Lung (tissue), 17 donors: ENCODE measurements at places on chromosomes 13 and 19. TPM values are rescaled to one million over a fixed set of nuclear protein-coding genes. Genes with fewer than 3 reads are reported as not detected.

The HIPK4 gene
- polyA plus RNA-seq: 0.10 TPM

The TLE2 gene
- polyA plus RNA-seq: 30.8 TPM

The SLITRK6 gene
- polyA plus RNA-seq: 2.2 TPM

The ZNF527 gene
- polyA plus RNA-seq: 1.8 TPM

The SERPINE3 gene
- polyA plus RNA-seq: not detected

The ABCC4 gene
- 7.1 TPM for polyA plus RNA-seq

- DNase-seq: no peak
These were observed 948.4 kb downstream of the UQCRFS1 start for GRCh38 chr19:28264556-28264955.

- no peak for DNase-seq
These were observed 139.3 kb upstream of the ZNF507 start for GRCh38 chr19:32206065-32206464.

- peak; percentile 89 for DNase-seq
These were observed 40.9 kb downstream of the C13orf42 start for GRCh38 chr13:51070005-51070649.

GRCh38 chr19:27779954-27780353, 1433.0 kb downstream of the UQCRFS1 start:
- no peak for DNase-seq

DNA sequence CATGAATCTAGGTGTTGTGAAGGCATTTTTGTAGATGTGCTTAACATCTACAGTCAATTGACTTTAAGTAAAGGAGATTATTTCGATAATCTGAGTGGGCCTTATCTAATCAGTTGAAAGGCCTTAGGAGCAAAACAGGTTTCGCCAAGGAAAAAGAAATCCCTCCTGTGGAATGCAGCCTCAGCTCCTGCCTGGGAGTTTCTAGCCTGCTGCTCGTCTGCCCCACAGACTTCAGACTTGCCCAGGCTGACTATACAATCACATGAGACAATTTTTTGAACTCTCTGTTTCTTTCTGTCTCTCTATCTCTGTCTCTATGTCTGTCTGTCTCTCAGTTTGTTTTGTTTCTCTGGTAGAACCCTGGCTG, 312.5 kb downstream of the OLFM4 start:
- DNase-seq: no peak

GRCh38 chr19:42247640-42248199, 5.3 kb upstream of the GSK3A start:
- no peak for DNase-seq

DNA sequence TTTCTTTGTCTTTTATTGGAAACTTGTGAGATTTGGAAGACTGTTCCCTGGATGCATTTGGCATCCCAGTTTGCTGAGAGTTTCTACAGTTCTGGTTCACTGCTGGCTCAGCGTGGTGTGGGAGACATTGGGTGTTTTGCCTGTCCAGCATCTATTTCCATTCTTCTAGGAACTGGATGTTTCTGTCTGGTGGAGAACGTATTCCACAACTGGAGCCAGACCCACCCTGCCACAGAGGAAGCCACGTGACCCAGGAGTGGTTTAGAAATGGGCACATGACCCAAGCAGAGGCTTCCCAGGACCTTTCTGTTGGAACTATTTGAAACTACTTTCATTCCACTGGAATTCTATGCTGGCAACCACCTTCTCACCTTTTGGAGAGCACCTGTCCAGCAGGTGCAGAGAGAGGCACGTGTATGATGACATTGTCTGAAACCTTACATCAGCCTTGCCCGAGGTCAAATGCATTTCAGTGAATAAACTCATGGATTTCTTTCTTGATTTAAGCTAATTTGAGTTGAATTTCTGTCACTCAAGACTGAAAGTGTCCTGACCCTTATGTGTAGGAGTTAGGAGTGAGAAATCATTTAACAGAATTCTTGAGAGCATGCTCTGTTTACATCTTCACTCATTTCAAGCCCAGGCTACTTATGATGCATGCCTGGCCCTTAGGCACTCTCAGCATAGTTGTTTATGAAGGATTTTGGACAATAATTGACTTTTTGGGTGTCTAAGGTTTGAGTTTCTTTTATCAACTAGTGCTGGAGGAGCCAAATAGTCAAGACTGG, 121.8 kb downstream of the AKAP11 start:
- no peak for DNase-seq

DNA sequence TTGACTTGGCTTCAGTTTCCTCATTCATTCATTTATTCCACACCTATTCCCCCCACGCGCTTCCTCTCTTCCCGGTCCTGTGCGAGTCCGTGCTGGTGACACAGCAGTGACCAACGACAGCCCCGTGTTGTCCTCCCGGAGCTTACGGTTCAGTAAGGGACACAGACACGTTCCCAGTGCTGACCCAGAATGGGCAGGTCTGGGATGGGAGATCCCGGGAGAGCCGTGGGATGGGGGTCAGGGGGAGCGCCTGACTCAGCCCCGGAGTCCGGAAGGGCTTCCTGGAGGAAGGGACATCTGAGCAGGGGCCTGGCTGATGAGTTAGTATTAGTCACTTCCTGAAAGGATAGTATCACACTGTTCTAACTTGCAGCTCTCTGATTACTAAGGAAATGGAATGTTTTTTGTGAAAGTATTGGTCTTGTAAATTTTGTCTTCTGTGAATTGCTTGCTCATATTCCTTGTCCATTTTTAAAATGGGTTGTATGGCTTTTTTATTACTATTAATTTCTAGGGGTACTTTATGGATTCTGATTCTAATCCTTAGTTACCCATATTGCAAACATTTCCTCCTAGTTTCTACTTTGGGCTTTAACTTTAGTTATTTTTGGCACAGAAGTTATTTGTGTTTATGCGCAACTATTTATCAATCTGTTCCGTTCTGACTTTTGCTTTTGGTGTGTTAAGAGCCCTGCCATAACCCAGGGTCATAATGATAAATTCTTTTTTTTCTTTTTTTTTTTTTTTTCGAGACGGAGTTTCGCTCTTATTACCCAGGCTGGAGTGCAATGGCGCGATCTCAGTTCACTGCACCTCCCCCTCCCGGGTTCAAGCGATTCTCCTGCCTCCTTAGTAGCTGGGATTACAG, 708 bp upstream of the ERCC1 start:
- peak; percentile 37 for DNase-seq

DNA sequence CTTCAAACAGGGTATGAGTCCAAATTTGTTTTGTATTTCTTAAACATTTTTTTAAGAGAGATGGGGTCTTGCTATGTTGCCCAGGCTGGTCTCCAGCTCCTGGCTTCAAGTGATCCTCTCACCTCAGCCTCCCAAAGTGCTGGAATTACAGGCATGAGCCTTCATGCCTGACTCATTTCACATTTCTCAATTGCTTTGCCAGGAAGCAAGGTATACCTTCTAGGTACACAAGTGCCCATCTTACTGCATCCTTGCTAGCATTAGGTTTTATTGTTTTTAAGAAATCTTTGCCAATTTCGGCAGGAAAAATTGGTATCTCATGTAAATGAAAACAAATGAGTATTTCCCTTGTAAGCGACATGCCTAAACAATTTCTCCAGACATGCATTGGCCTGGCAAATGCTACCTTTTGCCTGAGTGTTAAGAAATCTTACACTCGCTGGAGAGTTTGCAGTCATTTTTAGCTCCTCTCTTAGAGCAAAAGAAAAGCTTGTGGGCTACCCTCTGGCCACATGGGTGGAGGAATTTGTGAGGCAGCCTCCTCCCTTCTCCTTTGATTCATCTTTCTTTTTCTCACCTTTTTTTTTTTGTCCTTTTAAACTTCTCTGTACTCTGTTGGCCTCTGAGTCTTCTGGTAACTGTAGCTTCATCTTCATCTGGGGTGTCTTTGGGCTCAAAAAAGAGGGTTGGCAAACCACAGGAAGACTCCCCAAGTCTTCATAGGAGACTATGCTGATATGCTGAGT, 33.0 kb downstream of the ACTL9 start:
- no peak for DNase-seq

DNA sequence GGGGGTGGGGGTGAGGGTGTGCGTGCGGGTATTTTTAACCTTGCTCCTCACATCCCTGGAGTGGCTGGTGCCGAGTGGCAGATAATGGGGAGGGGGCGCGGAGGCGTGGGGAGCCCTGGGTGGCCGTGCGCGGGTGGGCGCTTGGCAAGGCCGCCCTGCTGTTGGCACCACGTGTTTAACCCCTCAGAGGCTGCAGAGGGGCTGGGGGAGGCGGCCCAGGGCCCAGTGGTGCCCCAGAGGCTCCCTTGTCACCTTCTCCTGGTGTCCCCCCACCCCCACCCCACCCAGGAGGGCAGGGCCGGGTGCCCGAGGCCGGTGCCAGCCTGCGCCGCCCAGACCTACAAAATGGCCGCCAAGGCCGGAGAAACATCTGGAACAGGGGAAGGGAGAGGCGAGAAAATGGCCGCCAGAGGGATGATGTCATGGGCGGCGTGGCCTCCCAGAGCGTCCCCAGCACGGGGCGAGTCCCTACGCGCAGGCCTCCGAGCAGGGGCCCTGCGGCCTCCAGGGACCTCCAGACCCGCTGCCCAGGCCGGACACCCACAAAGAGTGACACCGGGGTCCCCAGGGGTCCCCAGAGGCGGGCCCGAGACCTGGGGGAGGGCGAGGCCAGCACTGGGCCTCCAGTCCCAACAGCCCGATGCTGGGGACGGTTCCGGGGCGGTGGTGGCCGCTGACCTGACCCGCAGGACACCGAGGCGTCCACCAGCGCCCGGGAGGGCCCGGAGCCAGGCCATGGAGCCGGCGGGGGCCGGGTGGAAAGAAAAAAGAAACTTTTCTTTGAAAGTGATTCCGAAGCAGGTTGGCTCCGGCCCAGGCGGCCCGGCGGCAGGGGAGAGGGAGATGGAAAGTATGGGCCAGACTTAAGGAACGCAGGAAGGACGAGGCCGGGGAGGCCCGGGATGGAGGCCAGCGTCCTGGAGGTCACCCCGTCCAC, 38.2 kb downstream of the NFIC start:
- DNase-seq: peak; percentile 95

DNA sequence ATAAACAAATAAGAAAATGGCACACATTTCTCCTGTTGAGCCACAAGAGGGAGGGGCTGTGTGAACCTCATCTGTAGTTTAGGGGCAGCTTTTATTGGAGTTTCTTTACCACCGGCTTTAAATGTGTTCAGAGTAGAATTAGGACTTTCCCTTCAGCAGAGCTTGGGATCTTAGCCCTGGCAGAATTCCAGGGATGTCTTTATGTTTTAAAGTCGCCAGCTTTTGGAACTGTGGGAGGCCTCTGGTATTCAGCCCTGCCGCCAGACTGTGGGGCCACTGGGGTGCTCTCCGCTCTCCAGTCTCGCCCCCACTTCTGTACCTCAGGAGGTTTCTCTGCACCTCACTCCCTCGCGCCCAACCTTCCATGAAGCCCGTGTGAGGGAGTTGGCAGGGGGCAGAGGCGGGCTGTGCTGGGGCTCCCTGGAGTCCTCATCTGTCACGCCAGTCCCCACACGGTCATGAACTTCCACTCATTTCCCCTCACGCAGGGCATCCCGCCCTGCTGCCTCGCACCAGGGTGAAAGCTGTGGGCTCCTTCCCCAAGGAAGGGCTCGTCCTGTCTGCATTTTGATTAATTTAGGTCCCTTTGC, 31.5 kb downstream of the CCDC8 start:
- DNase-seq: no peak

DNA sequence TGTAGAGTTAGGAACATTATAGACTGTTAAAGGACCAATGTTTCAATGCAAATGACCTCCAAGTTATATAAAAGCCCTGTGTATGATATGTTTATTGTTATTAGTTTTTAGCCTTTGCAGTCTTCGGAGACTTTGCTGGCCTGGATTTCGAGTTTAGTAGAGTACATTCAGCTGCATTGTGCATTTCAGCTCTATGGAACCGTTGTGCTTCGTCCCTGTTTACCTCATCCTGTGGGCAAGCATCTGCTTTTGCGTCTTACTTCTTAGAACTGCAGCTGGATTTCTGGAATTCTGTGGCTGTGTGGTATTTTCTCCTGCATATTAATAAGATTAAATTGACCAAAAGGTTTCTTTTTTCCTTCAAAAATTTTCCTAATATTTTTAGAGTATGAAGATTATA, 138.6 kb downstream of the KCNRG start:
- DNase-seq: no peak

GRCh38 chr19:33022472-33023116, 42.1 kb downstream of the RHPN2 start:
- peak; percentile 7 for DNase-seq

DNA sequence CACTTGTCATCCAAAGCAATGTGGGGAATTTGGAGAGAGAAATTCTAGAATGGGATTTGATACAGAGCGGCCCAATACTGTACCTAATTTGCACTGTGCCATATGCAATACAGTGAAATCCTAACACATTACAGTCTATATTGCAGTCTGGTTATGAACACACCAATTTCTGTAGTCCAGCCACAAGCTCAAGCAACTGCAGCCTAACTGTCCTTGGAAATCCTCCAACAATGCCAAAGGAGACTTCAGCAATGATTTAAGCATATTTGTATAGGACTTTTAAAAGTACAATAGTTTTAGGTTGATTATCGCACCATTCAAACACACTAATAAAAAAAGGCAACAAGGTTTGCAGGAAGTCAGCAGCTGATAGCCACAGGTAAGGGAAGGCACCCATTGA, 17.3 kb downstream of the DIAPH3 start:
- DNase-seq: no peak

- DNase-seq: no peak
These were observed 946.5 kb downstream of the TUBA3C start for GRCh38 chr13:18235172-18235571.

- no peak for DNase-seq
These were observed 6.6 kb upstream of the CD79A start for GRCh38 chr19:41870401-41870873.

DNA sequence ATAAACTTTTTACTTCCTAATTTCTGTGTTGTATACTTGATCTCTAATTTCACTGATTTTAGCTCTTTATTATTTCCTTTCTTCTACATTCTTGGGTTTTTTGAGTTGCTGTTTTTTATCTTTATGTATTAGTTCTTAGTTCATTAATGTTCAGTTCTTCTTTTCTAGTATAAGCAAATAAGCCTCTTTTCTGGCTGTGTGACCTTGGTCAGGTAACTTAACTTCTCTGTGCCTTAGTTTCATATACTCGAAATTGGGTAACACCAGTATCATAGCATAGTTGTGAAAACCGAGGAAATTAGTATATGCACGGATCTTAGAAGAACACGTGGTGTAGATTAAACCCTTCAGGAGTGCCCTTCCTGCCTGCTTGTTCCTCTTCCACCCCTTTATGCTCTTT, 130.2 kb upstream of the C1QTNF9B start:
- DNase-seq: no peak

- no peak for DNase-seq
These were observed 10.3 kb downstream of the TBCB start for GRCh38 chr19:36125557-36125956.

- DNase-seq: no peak
These were observed 135.0 kb downstream of the CRYL1 start for GRCh38 chr13:20390526-20391175.

DNA sequence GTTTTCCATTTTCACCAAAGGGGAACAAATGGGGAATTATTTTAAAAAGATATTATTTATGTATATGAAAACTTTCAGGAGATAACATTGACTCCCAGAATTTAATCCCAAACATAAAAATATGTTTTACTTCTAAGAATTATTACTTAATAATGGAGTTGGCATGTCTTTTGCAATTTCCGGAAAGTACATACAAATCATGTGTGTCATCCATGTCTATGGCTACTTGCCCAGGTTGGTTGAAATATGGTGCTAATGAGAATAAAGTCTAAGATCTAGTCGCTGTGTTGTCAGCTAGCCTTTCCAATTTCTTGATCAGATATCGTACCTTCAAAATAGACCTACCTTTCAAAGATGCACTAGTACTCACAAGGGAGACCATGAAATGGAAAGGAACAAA, 1003.2 kb upstream of the PCDH20 start:
- DNase-seq: peak; percentile 23

- DNase-seq: no peak
These were observed 162.4 kb downstream of the PCDH20 start for GRCh38 chr13:61253105-61253877.

- no peak for DNase-seq
These were observed 583.1 kb downstream of the EFNB2 start for GRCh38 chr13:105952233-105952972.
